ENCODE measurements at places on chromosomes 7 and 10. TPM values are rescaled to one million over a fixed set of nuclear protein-coding genes. Genes with fewer than 3 reads are reported as not detected.

ELMO1 gene
- total RNA-seq: 1.4 TPM

ZNF33A gene
- 6.1 TPM for total RNA-seq

IGF2BP3 gene
- total RNA-seq: 16.5 TPM

LBX1 gene
- not detected for total RNA-seq

PRLHR gene
- total RNA-seq: not detected

NOS3 gene
- 3.9 TPM for total RNA-seq

LIPN gene
- not detected for total RNA-seq

FLNC gene
- 99.9 TPM for total RNA-seq

All from subcutaneous preadipocyte (primary cell).